Fibroblast of the conjunctiva (primary cell): ENCODE measurements at places on chromosomes 1 and 21.

DNA sequence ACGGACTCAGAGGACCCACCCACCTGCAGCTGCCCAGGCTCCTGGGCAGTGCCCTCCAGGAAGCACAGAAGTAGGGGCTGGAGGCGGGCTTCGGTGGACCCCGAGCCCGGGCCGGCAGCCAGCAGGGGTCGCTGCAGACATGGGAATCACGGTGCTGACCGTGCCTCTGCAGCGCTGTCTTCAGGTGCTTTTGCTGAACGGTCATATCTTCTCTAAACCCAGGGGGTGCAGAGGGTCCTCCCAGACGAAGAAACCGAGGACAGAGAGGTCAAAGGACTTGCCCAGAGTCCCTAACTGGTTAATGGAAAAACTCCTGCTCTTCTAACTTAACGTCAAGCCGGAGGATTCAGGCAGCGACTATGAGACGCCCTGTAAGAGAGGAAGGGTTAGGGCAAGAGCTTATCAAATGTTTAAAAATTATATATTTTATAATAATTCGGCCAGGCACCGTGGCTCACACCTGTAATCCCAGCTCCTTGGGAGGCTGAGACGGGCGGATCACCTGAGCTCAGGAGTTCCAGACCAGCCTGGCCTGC is 21.5 kb upstream of the LEFTY2 start:
- DNase-seq, result no peak

DNA sequence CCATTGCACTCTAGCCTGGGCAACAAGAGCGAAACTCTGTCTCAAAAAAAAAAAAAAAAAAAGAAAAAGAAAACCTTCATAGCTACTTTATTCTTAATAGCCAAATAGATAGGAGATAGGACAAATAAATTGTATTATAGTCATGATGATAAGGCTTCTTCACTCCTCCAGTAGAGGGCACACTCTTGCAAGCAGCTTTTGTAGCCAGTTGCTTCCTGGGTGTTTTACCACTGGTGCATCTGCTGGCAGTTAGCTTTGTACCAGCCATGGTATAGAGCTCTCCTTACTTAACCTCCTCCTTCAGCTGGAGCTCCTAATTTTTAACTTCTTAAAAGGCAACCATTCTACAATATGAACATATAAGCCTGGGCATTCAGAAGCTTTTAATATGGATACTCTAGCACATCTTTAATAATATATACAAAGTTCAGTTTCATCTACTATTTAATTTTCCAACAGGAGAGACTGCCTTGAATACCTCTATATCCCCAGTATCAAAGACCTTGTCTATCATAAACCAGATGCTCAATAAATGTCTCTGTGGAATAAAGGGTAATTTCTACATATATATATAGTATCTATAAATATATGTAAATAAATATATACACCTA is 35.8 kb downstream of the EVI5 start:
- peak; percentile 65 for DNase-seq

GRCh38 chr1:111576547-111576946 is 43.0 kb upstream of the RAP1A start:
- DNase-seq, result no peak

GRCh38 chr1:58149271-58149812 is 397.2 kb downstream of the OMA1 start:
- no peak for DNase-seq

- peak; percentile 76 for DNase-seq
Observed at GRCh38 chr1:172143384-172144055, 277.0 kb upstream of the C1orf105 start.

DNA sequence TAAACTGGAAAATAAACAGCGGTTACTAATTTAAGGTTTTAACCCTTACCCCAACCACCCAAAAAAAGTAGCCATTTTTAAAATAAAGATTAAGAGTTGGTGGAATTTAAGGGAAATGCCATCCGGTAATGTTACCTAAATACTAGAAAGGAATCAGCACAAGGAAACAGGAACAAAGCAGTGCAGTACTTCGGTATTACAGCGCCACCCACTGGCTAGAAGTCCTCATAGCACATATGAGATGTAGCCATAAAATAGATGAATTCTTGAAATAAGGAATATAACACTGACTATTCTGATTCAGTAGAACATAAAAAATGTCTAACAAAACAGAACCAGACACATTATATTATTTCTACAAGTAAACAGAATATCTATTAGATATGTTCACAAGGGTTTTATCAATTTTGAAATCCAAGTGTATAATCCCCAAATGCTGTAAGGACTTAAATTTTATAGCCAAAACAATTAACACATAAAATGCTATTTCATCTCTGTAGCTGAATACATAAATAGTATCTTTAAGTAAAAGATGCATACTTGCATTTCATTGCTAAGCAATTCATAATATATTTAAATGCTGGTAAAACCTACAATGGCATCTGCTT is 58.8 kb downstream of the FRRS1 start:
- DNase-seq, result peak; percentile 31

- no peak for DNase-seq
Observed at GRCh38 chr1:2628933-2629626, 3.7 kb downstream of the MMEL1 start.

GRCh38 chr1:10225573-10225972 is 15.2 kb downstream of the KIF1B start:
- no peak for DNase-seq

DNA sequence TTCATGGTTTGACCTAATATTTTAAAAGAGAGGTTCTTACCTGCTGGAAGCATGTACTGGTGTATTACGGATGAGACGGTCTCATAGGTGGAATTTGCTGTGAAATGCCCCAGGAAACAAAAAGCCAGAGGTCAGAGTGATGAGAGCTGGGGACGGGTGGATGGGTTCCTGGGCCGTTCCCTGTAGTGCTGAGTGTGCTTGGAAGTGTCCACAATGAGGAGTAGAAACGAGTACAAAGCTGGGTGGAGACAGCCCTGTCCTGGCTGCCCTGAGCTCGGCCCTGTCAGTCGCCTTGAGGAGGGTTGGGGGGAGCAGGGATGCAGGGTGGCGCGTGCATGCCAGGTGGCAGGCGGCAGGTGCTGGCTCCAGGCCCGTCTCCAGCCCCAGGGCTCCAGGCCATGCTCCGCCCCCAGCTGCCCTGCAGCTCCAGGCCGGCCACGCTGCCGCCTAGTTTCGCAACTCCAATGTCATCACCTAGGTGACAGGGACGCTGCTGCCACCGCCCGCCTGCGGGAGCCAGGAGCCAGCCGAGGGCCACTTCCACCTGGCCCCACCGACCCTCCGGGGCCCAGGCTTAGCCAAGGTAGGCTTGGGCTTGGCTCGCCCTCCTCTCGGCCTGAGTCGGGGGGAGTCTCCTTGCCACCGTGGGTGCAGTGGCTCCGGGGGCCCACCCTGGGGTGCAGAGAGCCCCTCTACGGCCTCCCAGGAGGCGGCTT is 16.4 kb downstream of the TP73 start:
- no peak for DNase-seq

DNA sequence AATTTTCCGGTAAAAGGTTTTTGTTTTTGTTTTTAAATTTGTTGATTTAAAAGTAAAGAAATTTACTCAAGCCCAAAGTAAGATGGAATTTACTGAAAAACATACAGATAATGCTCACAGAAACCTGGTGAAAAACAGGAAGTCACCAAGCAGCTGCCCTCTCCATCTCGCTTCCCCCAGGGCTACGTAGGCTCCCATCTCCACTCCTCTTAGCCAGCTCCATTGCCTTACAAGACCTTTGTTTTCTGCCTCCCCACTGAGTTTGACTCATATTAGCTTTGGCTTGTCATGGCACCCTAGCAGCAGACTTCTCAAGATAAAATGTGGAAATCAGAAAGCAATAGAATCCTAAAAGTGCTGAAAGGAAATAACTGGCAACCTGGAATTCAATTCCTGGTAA is 57.9 kb downstream of the PHTF1 start:
- no peak for DNase-seq

DNA sequence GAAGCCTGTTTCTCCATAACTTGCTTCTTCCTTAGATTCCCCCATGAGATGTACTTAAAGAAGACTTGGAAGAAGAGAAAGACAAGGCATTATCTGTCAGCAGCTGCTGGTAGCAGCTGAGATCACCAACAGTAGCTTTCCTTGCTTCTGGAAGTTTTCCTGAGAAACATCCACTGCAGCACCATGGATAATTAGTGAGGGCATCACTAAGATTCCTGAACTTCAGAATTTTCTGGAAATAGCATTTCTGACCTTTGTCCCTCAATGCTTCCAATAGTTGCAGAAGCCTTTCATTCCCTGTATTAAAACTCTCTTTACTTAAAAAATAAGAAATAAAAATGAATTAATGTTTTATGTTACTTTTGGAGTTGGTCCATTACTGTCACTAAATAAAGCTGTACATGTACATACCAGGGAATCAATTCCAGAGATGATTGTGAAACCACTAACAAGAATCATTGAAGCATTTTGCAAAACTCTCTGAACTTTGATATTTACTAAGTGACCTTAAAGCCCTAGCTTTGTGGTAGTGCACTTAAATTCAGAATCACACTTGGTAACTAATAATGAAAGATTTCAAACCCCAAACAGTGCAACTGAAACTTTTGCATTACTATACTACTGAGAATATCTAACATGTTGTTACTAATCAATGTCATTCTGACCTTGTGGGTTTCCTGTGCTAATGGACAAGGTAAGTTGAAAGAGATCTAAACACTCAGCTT is at the start of gene CFHR4:
CFHR4 (plus strand) TSS at position 538 of the 725 bp plus-strand sequence; CDS start at position 637, 99 bp downstream.
- DNase-seq, result no peak
